ENCODE measurements at places on chromosomes 3 and 15.

- DNase-seq, result no peak
These were observed 31.5 kb upstream of the TAFA4 start for GRCh38 chr3:68963891-68964290.

GRCh38 chr3:102005551-102005950 lies 156.2 kb downstream of the NFKBIZ start:
- no peak for DNase-seq

GRCh38 chr3:67016522-67017080 lies 18.5 kb downstream of the KBTBD8 start:
- DNase-seq, result no peak

DNA sequence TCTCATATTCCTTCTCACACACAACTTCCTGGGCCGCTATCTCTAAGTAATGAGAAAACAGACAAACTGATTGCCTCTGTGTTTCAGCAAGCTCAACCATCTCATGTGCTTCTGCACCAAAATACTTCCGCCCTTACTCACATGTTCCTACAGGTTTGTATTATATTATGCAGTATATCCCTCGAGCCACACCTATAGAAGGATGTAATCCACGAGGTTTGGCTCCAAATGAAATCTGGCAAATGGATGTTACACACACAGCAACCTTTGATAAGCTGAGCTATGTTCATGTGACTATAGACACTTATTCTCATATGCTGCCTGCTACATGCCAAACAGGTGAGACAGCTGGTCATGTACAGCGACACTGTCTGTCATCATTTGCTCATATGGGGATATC lies 22.6 kb downstream of the CCRL2 start:
- no peak for DNase-seq

DNA sequence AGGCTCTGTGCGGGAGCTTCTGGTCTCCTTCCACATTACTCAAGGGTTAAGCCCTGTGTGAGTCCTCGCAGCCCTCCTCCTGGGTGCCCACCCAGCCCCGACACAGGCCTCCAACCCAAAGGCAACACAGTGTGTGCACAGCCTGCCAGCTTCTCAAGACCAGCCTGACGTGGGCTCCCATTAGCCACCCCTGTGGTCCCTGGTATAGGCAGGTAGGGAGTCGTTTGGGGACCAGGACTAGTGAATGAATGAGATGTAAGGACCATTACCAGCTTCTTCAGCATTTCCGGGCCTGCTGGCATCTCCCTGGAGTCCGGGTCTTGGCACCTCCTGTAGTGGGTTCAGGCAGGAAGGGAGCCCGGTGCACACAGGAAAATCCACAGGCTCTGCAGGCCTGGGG lies 20.2 kb upstream of the PLXNA1 start:
- no peak for DNase-seq

Data from T-helper 17 cell (primary cell).